ENCODE measurements at places on chromosomes 6 and 20. TPM values are rescaled to one million over a fixed set of nuclear protein-coding genes. Genes with fewer than 3 reads are reported as not detected.

The CLIC5 gene
- total RNA-seq: 0.19 TPM

The GPR6 gene
- total RNA-seq: not detected

The PRR18 gene
- total RNA-seq: not detected

The CYP39A1 gene
- 0.33 TPM for total RNA-seq

The HLA-DRB5 gene
- total RNA-seq: 0.33 TPM

The EEF1A2 gene
- total RNA-seq: 5.6 TPM

The PDE10A gene
- 14.0 TPM for total RNA-seq

The MUC21 gene
- not detected for total RNA-seq

The SNTA1 gene
- total RNA-seq: 8.5 TPM

The DSP gene
- total RNA-seq: 31.0 TPM

The KIAA0408 gene
- 0.29 TPM for total RNA-seq

The LRRN4 gene
- total RNA-seq: not detected

The GJA10 gene
- not detected for total RNA-seq

The CBLN4 gene
- total RNA-seq: not detected

The TPBG gene
- 16.3 TPM for total RNA-seq

The SRMS gene
- total RNA-seq: not detected

The BPIFB1 gene
- not detected for total RNA-seq

The TMEM63B gene
- total RNA-seq: 38.6 TPM

The STK4 gene
- 24.5 TPM for total RNA-seq

Measured in vein endothelial cell (primary cell).